Liver (tissue), 10 donors: ENCODE measurements at places on chromosomes 4 and X. TPM values are rescaled to one million over a fixed set of nuclear protein-coding genes. Genes with fewer than 3 reads are reported as not detected.

Gene KCND1
- 1.1 TPM for total RNA-seq

DNA sequence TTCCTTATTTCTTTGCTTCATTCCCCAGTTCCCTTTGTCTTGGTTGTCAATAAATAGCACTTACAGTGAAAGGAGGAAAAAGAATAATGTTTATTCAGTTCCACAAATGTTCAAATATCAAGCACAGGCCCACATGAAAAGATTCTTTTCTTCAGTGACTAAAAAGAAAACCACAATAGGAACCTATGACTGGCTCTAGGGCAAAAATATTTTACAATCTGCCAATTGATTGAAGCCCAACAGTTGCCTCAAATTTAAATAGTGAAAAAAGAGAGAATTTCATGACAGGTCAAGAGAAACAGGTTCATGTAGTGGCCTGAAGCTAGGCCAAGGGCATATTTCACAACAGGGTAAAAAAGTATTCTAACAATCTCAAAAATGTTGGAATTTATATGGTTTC is 553.8 kb downstream of the CENPC start:
- DNase-seq = no peak

DNA sequence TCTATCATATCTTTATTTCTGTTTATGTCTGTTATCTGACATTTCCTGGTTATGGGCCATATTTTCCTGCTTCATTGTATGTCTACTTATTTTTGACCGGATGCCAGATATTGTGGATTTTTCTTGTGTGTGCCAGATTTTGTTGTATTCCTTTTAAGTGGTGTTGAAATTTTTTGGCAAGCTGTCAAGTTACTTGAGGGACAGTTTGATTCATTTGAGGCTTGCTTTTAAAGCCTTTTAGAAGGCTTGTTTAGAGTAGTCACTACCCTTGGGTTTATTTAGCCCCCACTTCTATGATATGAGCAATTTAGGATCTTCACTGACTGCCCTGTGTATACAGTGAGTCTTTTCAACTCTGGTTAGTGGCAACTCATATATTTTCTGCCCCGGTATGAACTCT is 29.2 kb upstream of the NPY2R start:
- no peak for DNase-seq

Gene GPRIN3
- total RNA-seq = 1.5 TPM

GRCh38 chr4:6250984-6251295 is 18.7 kb upstream of the WFS1 start:
- no peak for DNase-seq

- DNase-seq = no peak
These were observed 190.5 kb downstream of the SH3BGRL start for GRCh38 chrX:81392396-81392795.

Gene PAGE3
- not detected for total RNA-seq

Gene KLF8
- total RNA-seq = 0.47 TPM

- DNase-seq = no peak
These were observed 835.1 kb upstream of the IGFBP7 start for GRCh38 chr4:57945298-57945697.

DNA sequence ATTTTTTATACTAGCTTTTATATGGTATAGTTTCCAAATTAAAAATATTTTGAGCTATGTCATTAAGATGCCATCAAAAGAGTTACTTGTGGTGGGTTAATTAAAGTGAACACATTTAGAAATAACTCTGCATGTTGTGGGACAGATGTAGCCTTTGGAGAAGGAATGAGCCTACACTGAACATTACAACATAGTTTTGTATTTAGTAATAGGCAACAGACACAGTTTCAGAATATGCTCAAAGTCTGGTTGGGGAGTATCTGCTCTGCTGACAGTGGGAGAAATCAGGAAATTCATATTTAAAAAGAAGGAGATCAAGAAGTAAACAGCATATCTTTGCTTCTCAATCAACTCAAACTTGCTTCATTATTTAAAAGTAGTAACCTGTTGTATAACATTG is 23.7 kb downstream of the EMCN start:
- DNase-seq = no peak

Gene WDR13
- 25.4 TPM for total RNA-seq

DNA sequence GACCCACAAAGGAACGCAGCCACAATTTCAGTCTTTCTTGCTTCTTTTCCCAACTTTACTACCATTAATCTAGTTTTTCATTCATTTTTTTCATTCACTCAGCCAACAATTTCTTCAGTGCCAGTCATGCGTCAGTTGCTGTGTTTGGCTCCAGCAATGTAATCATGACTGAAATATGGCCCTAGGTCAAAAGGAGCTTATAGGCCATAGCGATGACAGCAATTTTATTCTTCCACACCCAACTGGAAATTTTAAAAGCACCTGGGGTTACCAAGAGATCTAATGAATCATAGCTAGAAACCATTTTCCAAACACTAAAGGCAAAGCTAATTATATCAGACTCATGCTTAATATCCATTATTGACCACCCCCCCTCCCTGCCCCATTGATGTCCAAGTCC is 29.8 kb upstream of the C1QTNF7 start:
- no peak for DNase-seq

GRCh38 chr4:170198747-170199146 is 109.0 kb upstream of the AADAT start:
- DNase-seq = no peak

DNA sequence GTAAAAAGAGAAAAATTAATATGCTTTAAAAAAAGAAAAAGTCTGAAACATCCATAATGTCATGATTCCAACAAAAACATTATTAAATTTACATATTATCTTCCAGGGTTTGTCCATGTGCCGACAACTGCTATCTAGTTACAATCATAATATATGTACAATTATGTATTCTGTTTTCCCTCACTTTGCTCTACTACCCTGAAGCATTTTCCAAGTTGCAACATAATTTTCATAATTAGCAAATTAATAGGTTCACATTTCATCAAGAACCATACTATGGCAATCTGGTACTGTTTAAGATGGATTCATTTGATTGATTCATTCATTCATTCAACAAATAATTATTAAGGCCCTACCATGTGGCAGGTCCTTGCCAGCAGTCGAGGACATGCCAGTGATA is 128.9 kb upstream of the LEF1 start:
- no peak for DNase-seq

DNA sequence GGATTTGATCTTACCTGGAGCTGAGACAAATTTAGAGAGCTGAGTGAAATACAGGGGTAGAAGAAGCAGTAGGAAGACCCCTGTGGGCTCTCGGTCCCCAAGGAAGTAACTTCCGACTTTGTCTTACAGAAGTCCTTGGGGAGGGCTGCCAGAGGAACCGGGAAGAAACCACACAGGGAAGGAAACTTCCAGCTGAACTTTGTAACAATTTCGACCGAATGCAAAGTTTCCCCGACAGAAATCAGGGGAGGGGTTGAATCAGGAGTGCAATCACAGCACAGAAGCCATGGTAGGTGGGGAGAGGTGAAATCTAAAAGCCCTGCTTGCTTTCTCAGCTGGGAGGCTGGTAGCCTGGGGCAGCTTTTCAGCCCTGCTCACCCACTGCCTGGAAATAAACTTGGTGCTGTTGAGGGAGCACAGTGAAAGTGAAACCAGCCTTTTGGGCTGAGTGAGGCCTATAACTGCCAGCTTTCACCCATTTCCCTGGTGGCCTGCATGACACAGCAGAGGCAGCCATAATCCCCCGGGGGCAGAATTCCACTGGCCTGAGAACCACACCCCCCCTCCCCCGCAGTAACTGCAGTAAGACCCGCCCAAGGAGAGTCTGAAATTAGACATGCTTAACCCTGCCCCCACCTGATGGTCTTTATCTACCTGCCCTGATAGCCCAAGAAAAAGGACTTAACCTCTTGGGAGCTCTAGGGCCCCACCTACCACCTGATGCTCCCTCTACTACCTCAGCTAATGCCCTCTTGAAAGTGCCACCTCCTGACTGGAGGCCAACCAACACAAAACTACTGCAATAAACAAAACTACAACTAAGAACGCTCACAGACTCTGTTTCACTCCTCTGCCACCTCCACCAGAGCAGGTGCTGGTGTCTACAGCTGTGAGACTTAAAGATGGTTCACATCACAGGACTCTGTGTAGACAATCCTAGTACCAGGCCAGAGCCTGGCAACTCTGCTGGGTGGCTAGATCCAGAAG is 248.2 kb downstream of the PARM1 start:
- DNase-seq = no peak

Gene SOD3
- total RNA-seq = 2.6 TPM

DNA sequence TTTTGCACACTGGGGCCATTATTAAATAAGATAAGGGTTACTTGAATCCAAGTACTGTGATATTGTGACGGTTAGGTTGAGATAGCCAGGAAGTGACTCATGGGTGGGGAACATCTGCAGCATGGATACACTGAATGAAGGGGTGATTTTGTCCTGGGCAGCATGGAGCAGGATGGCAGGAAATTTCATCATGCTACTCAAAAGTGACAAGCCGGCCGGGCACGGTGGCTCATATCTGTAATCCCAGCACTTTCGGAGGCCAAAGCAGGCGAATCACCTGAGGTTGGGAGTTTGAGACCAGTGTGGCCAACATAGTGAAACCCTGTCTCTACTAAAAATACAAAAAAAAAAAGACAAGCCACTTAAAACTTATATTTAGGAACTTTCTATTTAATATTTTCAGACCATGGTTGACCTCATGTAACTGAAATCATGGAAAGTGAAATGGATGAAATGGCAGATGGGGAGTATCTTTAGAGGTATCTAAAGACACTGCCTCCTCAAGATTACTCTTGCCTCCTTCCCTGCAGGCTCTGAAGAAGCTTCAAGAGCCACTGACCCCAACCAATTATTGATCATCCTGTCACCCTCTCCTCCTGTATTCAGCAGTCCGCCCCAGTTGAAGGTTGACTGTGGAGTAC is 3.9 kb upstream of the TRIM60 start:
- DNase-seq = no peak

Gene CLNK
- total RNA-seq = under 0.01 TPM

GRCh38 chr4:88821522-88821921 is 123.9 kb upstream of the NAP1L5 start:
- no peak for DNase-seq

Gene TAF7L
- total RNA-seq = 0.33 TPM

Gene SPANXB1
- not detected for total RNA-seq

Gene AFF1
- total RNA-seq = 42.8 TPM

Gene DCHS2
- 0.09 TPM for total RNA-seq

Gene PPARGC1A
- 7.7 TPM for total RNA-seq

GRCh38 chr4:123325241-123325681 is 71.3 kb upstream of the SPRY1 start:
- no peak for DNase-seq

DNA sequence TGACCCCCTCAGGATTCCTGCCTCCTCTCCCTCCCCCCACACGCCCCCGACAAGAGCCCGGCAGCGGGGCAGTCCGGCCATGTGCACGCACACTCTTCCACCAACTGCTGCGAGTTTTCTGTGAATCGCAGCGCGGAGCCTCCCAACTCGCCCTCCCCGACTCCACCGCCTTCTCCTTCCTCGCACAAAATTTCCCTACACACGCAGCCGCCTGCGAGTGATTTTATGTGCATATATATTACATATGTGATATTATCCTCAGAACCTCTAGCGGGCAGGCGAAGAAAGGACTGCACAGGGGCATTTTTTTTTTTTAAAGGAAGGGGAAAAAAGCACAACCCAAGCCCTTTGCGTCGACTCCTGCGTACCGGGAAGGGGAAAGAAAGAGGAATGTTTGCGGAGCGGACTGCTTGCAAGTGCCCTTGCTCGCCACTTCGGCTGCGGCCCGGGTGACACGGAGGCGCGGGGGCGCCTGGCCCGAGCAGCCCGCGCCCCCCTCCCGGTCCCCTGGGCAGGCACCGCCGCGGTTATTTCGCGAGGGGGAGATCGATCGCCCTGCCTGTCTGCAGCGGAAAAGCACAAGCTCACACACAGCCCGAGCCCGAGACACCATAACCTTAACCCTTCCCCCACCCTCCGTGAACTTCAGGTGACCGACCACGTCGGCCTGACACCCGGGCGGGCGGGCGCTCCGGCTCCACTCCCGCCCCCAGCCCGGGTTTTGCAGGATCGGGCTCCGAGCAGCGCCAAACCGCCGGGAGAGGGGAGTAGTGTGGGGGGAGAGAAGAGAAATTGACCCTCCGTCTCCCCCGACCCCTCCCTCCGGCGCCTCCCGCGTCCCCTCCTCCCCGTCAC is 2.3 kb downstream of the ZNF827 start:
- peak; percentile 63 for DNase-seq

DNA sequence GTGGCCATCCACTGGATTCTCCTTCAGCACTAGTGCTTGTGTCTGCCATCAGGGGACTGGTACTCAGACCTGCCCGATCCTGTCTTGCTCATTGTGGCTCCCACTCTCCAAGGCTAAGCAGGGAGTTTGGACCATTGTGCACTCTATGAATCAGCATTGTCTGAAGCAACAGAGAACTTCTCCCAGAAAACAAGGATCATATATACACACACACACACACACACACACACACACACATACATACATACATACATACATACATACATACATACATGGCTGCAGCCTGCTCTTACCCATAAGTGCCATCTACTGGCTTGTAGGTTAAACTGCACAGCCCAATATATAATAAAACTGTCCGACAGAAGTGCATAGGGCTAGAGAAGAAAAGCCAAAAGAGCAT is 345.3 kb upstream of the LCORL start:
- DNase-seq = no peak

Gene NPNT
- total RNA-seq = 4.4 TPM

Gene GPR82
- total RNA-seq = 0.67 TPM

- no peak for DNase-seq
These were observed 56.7 kb downstream of the STOX2 start for GRCh38 chr4:183961795-183962194.

Gene ABCE1
- 44.3 TPM for total RNA-seq

DNA sequence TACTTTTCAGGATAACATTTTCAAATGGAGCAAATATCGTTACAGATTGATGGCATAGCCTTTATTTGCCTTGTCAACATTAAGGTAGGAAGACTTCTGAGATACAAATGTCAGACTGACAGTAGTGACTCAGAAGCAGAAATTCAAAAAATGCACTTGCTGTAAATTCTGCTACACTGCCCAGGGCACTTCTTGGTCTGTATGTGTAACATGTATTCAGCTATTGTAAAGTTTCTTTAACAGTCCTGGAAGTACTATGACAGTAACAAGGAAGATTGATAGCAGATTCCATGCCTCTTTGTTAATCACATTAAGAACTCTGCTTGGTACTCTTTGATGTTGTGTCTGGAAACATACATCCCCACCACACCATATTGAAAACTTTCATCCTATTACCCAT is 69.6 kb upstream of the PCDH18 start:
- DNase-seq = no peak

DNA sequence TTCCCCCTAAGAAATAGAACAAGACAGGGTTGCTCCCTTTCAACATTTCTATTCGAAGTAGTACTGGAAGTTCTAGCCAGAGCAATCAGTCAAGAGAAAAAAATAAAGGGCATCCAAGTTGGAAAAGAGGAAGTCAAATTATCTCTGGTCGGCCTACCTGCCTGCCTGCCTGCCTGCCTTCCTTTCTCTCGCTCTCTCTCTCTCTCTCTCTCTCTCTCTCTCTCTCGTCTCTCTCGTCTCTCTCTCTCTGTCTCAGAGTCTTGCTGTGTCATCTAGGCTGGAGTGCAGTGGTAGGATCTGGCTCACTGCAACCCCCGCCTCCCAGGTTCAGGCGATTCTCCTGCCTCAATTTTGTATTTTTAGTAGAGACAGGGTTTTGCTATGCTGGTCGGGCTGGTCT is 42.9 kb downstream of the CCKAR start:
- DNase-seq = no peak

Gene TXK
- total RNA-seq = 4.9 TPM

- DNase-seq = no peak
These were observed 110.3 kb downstream of the DLG3 start for GRCh38 chrX:70554948-70555347.
